ENCODE measurements at places on chromosomes 3 and 15.

GRCh38 chr3:66344391-66344811 is 123.6 kb downstream of the SLC25A26 start:
- no peak for DNase-seq

GRCh38 chr15:98452238-98452637 is 196.1 kb upstream of the IGF1R start:
- DNase-seq, result no peak

- DNase-seq, result no peak
Measured at GRCh38 chr15:76062286-76062685, 2.5 kb downstream of the TMEM266 start.

DNA sequence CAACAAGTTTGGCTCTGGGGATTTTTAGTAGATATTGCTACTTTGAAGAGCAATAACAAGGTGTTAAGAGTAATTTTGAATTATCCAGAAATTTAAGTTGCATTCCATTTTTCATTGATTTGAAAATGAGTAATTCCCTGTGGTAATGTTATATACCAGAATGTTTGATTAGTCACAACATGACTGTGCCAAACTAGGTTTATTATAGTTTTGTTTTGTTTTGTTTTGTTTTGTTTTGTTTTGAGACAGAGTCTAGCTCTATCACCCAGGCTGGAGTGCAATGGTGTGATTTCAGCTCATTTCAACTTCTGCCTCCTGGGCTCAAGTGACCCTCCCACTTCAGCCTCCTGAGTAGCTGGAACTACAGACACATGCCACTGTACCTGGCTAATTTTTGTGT is 40.7 kb downstream of the CNOT10 start:
- no peak for DNase-seq

DNA sequence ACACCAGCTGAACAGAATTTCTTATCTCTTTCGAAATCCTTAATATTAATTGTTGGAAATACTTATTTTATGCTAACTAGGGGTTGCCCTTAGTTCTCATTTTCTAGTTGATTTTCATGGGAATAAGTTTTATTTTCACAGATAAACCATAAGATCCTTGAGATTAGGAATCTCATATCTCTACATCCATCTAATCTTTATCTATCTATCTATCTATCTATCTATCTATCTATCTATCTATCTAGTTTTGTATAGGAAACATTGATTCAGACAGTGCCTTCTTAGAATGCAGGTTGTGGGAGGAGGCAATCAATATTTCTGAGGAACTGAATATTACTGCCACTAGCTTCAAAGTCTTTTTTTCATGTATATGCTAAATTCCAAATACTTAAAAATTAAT is 3.5 kb upstream of the KBTBD8 start:
- no peak for DNase-seq

- no peak for DNase-seq
Measured at GRCh38 chr15:91214675-91215590, 114.9 kb downstream of the SV2B start.

GRCh38 chr3:163768048-163768447 is 1310.2 kb downstream of the SI start:
- DNase-seq, result no peak

- peak; percentile 61 for DNase-seq
Measured at GRCh38 chr3:156826144-156826895, at the start of gene LEKR1. LEKR1 (plus strand) TSS chr3:156826353; CDS start chr3:156829330, 2,977 bp downstream.

DNA sequence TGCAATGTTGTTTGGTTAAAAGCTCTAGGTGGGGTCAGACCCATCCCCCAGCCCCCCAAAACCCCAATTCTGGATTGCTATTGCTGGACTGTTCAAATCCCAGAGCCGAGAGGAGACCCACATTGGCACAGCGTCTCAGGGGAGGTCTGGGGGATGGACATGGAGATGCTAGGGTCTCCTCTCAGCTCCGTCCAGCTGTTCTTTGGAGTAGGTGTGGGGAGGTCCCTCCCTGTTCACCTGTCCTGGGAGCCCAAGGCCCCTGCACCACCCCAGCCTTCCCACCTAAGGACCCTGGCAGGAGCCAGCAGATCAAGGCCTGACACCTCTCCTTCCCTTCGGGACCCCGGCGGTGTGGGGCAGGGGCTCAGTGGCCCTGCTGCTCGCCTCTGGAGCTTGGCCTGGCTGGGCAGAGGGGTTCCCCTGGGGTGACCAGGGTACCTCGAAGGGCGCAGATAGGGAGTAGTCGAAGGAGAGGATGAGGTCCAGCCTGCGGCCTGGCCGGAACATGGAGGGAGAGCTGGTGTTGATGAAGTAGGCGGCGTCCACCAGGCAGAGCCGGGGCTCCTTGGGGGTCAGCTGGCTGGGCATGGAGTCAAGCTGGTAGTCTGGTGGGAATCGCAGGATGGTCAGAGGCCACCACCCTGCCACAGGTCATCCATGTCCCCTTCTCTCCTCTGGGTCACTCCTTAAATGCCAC is 23.9 kb downstream of the PLA2G4D start:
- DNase-seq, result no peak

DNA sequence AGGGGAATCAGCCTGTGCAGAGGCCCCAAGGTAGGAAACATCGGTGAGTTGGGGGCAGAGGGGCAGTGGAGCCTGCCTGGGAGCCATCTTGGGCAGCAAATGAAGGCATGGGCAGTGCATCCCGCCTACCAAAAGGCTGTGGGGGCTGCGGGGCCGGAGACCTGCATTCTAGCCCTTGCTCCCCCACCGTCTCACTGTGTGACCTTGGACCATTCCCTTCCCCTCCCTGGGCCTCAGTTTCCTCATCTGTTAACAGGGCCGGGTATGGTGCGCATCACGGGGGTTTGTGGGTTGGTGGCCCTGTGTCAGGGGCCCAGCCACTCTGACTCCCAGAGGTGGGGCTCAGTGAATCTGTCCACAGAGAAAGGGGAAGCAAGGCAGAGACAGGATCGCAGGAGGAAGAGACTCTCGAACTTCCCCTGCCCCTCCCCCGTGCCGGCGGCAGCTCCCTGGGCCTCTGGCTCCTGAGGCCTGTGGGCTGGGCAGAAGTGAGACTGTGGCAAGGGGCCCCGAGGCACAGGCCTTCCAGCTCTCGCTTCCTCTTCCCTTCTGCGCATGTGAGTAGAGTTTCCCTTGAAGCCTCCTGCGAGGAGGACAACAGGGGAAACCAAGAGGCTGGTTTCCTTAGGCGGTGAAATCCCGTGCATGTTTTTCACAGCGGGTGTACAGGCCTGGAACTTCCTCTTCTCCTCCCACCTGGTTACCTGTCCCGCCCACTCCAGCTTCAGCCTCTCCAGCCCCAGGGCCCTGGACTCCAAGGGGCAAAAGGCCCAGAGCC is 42.9 kb downstream of the IDH2 start:
- no peak for DNase-seq

- DNase-seq, result peak; percentile 89
Measured at GRCh38 chr3:50264383-50264963, 4.5 kb upstream of the SEMA3B start.

GRCh38 chr3:188584958-188585689 is 431.2 kb downstream of the LPP start:
- no peak for DNase-seq

DNA sequence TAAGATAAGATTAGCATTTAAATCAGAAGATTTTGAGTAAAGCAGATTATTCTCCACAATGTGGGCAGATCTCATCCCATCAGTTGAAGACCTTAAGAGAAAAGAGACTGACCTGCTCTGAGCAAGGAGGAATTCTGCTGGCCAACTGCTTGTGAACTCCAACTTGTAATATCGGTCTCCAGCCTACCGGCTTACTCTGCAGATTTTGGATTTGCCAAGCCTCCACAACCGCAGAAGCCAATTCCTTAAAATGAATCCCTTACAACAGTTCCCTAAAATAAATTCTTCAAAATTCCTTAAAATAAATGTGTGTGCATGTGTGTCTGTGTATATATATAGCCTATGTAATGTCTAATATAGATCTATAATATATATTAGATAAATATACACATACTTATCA is 107.4 kb upstream of the KLF13 start:
- DNase-seq, result no peak

DNA sequence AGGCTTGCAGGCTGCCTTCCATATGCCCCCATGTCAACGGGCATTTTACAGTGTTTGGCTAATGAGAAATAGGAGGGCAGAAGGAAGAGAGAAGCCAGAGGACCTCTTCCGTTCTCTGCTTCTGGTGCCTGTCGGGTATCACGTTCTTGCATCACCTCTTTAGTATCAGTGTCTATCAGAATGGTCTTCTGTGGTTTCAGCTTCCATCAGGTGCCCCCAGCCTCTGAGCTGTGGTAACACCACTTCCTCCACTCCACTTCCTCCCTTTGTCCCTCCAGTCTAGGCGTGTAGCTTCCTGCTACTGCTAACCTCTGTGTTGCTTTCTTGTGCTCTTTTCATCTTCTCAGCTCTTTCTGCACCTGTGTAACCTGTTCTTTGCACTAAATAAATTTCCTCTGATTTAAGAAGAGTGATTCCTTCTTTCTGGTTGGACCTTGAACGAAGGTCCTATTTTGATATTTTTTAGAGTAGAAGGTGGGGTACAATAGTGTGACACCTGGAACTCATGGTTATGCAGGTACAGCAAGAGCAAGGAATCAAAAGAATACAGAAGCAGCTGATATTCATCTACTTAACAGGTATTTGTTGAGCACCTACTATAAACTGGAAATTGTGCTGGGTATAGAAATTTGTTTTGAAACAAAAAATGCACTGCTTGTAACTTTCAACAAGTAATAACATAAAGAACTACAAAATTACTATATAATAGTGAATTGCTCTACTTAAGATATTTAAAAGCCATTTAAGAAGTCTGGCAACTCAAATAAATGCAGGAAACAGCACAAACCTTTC is 27.4 kb upstream of the FOXB1 start:
- no peak for DNase-seq

DNA sequence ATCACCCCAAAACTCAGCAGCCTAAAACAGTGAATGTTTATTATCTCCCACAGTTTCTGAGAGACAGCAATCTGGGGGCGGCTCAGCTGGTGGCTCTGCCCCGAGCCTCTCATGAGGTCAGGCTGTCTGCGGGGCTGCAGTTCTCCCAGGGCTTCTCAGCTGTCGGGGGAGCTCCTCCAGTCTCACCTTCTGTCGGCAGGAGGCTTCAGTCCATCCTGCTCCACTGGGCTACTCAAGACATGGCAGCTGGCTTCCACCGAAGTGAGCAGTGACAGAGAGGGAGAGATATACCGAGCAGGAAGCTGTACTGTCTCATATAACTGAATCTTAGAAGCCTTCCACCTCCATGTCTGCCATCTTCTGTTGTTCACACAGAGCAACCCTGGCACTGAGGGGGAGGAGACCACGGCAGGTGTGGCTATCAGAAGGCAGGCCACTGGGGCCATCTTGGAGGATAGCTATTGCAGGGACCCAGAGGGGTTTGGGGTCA is 72.8 kb upstream of the ITGA11 start:
- no peak for DNase-seq

DNA sequence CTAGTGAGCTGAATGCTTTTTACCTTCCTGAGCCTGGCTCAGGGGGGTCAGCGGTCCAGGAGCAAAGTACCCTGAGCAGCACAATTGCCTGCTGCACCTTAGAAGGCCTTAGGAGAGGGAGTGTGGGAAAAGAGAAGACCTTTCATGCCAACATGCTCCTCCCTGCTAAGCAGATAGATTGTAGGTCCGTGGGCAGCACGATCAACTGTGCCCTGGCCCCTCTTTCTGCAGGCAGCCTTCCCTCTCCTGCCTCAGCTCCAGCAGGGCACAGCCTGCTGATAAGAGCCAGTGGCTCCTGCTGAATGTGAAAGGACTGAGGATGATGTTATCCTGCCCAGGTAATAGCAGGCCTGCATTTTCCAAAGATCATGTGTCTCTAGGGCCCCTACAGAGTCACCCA is 4.1 kb downstream of the CORO2B start:
- DNase-seq, result no peak

- no peak for DNase-seq
Measured at GRCh38 chr3:58299839-58300516, 6.1 kb upstream of the RPP14 start.

DNA sequence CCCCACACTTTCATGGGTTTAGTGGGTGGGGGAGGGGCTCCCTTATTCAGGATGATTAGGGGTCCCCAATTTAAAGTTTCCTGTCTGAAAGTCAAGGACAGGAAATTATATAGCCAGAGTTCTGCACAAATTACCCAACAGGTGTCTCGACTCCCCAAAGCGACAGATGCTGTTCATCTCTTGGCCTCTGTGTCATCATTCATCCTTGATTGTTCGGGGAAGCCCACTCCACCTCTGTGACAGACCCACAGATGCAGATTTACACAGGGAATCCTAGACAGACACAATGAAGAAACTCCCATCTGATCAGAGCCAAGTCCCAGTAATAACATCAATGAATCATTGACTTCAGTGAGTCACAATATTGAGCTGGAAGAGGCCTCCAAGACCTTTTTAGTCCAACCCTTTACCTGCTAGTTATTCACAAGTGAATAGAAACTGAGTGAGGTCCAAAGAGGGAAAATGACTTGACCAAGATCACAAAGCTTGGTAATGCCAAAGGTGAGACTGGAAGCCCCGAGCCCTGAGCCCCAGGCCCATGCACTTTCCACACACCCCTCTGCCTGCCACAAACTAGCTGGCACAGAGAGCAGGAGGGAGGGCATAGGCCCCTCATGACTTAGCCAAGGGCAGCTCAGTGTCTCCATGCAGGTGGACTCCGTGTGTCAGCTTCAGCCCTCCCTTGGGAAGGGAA is 7.9 kb upstream of the SRP14 start:
- no peak for DNase-seq

- no peak for DNase-seq
Measured at GRCh38 chr3:97763586-97764406, 762 bp upstream of the ARL6 start.

GRCh38 chr15:101142711-101143110 is 109.1 kb downstream of the CHSY1 start:
- no peak for DNase-seq

GRCh38 chr15:93466380-93466779 is 377.4 kb upstream of the RGMA start:
- no peak for DNase-seq

DNA sequence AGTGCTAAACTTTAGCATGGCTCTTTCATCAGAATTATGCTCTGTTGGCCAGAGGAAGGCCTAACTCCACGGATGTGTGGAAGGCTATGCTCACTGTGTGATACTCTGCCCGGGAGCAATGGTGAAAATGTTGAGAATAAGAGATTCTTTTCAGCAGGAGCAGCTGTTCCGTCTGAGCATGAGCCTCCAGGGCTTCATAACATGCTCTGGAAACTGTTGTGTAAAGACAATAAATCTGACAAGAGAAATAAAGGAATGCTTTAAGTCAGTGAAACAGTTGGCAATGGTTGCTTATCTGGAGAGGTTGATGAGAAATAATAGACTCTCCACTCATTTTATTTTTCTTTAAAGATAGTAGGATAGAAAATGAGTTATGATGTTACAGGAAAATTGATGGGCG is 269.8 kb downstream of the DIPK2A start:
- DNase-seq, result no peak

GRCh38 chr3:49601358-49602048 is 47.2 kb downstream of the BSN start:
- no peak for DNase-seq

GRCh38 chr15:96255599-96255998 is 74.9 kb upstream of the NR2F2 start:
- no peak for DNase-seq
